CD4-positive, alpha-beta memory T cell (primary cell): ENCODE measurements at places on chromosomes 6 and 20.

- no peak for DNase-seq
Measured at GRCh38 chr6:168138436-168138835, 59.4 kb upstream of the FRMD1 start.

DNA sequence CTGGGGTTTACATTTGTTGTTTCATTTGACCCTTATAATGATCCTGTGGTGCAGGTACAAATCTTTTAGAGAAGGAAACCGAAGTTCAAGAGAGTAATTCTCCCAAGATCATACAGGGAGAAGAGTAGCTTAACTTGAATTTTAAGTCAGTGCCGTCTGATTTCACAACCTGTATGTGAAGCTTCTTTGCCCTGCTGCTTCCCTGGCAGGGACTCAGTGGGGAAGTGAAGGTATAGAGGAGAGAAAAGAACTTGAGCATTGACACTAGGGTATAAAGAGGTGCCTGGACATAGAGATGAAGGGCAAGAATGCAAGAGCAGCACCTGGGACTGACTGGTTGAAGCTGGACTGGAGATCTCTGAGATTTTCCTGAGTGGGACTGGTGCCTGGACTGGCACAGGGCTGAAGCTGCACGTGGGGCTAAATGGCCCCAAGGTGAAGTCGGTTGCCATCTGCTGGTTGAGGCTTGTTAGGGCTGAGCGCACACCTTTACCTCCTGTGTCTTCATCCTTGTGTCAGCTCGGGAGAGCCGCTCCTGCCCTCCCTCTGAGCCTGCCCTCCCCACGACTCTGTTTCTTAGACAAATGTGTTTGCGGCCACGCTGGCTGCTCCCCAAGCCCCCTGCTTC lies 41.8 kb downstream of the FARS2 start:
- DNase-seq = peak; percentile 56

DNA sequence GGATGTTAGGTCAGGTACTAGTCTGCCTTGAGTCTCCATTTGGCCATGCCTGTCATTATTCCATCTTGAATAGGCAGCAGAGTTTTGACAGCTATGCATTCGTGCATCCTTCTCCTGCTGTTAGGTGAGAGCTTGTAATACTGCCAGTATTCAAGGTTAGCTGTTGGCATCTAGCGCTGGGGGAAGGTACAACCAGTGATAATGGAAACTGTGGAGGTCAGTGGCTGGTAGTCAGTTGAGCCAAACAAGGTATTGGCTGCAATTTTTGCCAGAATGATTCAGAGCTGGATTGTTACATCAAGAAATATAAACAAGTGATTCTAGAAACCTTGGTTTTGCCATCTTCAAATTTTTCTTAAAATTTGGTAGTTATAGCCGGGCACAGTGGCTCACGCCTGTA lies 6.5 kb downstream of the FAM8A1 start:
- DNase-seq = no peak

GRCh38 chr6:6482256-6482655 lies 106.3 kb upstream of the LY86 start:
- DNase-seq = no peak

- DNase-seq = no peak
Measured at GRCh38 chr6:43276577-43277305, 21.3 kb upstream of the SLC22A7 start.
